Fibroblast of skin of scalp (primary cell): ENCODE measurements at places on chromosomes 4 and X.

DNA sequence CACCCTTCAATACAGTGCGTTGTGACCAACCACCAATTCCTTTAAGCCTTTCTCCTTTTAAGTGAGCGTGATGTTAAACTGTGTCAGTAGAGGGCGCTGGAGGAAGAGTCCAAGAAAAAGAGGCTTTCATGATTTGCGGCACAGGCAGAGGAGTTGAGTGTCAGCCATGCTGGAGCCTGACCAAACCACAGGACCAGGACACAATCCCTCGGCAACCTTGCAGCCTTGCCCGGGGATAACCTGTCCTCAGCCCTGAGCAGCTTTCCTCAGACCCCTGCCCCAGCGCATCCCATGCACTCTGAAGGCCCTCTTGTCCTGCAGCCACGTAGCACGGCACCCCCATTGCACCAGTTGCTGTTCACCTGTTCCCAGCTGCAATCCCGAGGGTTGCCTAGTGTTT is 53.5 kb upstream of the SMIM31 start:
- no peak for DNase-seq

DNA sequence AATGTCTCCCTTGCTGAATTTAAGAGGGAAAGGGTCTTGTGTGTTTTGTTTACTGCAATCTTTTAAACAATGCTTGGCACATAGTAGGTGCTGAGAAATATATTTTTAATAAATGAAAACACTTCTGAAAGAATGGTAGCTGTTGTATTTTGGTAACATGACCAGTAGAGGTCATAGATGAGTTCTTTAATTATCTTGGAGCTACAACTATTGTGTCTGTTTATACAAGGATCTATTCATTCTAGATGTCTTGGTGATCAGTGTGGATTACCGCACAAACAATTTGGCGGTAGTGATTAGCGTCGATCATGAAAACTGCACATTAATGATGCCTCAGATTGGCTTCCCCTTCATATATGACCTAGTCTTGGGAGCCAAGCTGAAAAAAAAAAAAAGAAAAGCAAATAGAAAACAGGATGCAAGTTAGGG is 21.4 kb upstream of the SCRG1 start:
- DNase-seq, result peak; percentile 28

GRCh38 chr4:143089847-143090246 is 94.9 kb upstream of the USP38 start:
- DNase-seq, result no peak

DNA sequence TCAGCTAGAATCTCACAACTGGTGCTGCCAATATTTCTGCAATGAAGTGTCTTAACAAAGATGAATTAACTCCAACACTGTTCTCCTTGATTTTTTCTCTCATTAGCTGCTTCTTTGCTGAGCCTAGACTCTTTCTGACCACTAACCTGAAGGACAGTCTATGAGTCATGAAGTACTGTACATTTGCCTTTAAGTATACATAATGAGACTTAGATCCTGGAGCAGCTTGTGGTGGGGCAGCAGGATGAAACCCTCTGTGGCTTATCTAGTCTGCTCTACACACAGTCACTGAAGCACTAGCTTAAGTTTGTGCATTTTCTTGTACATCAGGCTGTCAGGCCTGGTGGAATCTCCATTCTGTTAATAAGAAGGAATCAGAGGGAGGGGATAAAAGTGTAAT is 307.4 kb upstream of the SMIM31 start:
- DNase-seq, result no peak

- DNase-seq, result no peak
These were observed 53.7 kb downstream of the ZFX start for GRCh38 chrX:24203072-24203808.

GRCh38 chr4:156711193-156711590 is 260.4 kb downstream of the PDGFC start:
- DNase-seq, result no peak

DNA sequence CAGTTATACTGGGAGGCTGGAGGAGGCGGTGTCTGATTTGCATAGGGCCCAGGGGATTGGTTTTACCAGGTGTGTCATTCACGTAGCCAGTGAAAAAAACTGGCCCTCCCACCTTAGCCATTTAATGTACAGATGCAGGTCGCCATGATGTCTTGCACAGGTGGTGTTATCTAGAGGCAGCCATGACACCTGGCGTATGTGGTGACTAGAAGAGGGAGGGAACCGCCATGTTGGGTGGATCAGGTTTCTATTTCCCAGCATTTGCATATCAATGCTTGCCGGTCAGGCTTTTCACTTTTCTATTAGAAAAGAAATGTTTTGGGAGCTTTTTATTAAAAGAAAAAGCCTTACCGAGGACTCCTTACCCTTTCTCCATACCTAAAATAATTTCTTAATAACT is 523.4 kb downstream of the ADGRL3 start:
- DNase-seq, result no peak

DNA sequence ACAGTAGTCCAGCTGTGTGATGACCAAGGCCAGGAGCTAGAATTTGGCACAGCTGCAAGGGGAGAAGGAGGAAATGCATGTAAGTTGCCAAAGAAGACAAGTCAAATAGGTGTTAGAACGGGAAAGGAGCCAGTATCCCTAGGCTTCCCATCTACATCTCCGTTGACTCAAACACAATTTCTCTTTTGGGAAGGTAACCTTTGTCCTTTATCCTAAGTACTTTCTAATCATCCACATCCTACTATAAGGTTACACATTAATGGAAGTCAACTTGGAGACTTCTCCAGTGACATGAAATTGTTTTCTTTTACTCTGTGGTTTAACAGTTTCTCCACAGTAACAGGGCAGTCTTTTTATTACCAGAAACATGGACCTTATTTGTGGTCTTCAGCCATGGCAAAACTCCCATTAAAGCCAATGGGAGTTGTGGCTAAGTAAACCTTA is 620.0 kb downstream of the ANKRD50 start:
- no peak for DNase-seq

GRCh38 chrX:97402333-97402732 is 518.6 kb downstream of the RPA4 start:
- no peak for DNase-seq

DNA sequence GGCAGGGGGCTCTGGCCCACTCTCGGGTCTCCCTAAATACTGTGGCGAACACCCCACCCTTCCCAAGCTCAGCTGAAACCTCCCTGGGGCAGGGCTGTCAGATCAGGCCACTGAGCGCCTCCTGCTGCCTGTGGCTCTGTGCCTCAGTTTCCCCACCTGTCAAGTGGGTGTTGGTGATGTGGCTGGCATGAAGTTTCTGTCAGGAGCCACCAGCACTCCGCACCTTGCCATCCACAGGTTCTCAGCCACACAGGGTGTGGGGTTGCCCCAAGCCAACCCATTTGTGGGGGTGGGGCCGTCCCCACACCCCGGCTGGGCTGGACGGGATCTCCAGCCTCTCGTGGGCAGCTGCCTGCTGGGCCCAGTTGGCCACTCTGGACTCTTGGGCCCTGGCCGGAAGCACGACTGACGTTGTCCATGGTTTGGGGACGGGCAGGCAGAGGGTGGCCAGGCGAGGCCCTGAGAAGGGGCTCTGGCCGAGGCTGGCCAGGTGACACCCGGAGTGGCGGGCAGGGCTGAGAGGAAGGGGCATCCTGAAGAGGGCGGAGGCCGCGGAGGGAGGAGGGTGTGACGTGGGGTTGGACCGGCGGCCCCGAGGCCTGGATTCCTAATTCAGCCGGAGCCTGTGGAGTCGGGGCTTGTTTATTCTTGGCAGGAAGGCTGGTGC is 5.5 kb upstream of the FGFR3 start:
- no peak for DNase-seq

- DNase-seq, result peak; percentile 27
These were observed 519.5 kb downstream of the BCOR start for GRCh38 chrX:39577985-39578869.

DNA sequence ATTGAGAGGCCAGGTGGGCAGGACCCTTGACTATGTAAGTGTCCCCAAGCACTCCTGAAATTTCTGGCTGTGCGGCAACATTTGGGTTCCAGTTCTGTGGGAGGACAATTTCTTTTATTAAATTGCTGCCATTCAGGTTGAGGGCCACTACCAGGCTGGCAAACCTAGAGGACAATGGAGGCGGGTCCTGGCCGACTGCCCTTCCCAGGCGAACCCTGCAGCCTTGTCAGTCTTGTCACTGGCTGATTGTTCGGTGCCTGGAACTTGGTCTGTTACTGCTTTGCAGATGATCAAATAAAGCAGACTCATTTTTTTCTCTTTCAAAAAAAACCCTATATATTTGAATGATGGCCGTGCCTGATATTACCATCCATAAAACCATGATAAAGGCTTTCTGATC is 6.6 kb upstream of the TMEM128 start:
- no peak for DNase-seq

- DNase-seq, result no peak
These were observed 13.6 kb downstream of the PPA2 start for GRCh38 chr4:105460306-105460705.

DNA sequence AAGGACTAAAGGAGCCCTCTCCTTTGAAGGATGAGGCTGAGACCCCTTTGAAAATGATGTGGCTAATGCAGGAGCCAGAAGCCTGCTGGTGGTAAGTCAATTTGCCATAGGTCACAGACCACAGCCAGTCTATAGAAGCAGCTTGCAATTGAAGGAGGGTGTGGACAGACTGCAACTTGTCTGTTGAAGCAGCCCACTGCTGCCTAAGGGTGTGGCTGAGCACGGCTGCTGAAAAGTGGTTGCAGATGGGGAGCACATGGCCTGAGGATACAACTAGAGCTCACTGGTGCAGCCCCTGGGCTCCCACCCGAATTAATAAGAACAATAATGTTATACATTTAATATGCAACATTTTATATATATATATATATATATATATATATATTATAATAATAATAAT is 11.4 kb upstream of the EXOC1L start:
- no peak for DNase-seq

- DNase-seq, result no peak
These were observed 20.2 kb downstream of the GPAT3 start for GRCh38 chr4:83556006-83556707.

GRCh38 chr4:112901962-112902411 is 147.5 kb upstream of the ANK2 start:
- no peak for DNase-seq

- peak; percentile 22 for DNase-seq
These were observed 119.1 kb upstream of the PRDX4 start for GRCh38 chrX:23548164-23548563.

GRCh38 chr4:141849778-141850177 is 213.4 kb downstream of the IL15 start:
- no peak for DNase-seq

- DNase-seq, result no peak
These were observed 90.4 kb upstream of the PCDH10 start for GRCh38 chr4:133058701-133059100.
